ENCODE measurements at places on chromosomes 11 and 22. TPM values are rescaled to one million over a fixed set of nuclear protein-coding genes. Genes with fewer than 3 reads are reported as not detected.

FAM83F gene
- not detected for total RNA-seq

CCDC73 gene
- total RNA-seq, result not detected

LRRC56 gene
- 3.7 TPM for total RNA-seq

MGAT3 gene
- total RNA-seq, result 9.4 TPM

TRIM48 gene
- total RNA-seq, result not detected

LMF2 gene
- total RNA-seq, result 108 TPM

OR51M1 gene
- not detected for total RNA-seq

TUT1 gene
- total RNA-seq, result 12.7 TPM

GRCh38 chr11:119912229-119912628 lies 183.2 kb upstream of the NECTIN1 start:
- peaks cover 13% of the 10 kb centered on the region for H3K27me3 ChIP-seq
- H3K27ac ChIP-seq, result no peak overlapping the region
- no peaks in the 10 kb centered on the region for H3K36me3 ChIP-seq
- H3K4me1 ChIP-seq, result no peaks in the 10 kb centered on the region

- no peaks in the 10 kb centered on the region for H3K27me3 ChIP-seq
- H3K27ac ChIP-seq, result peak overlapping the region; percentile 97
- DNase-seq, result no peak
- H3K36me3 ChIP-seq, result no peaks in the 10 kb centered on the region
- H3K4me3 ChIP-seq, result peak overlapping the region; percentile 89
These were observed 741 bp upstream of the NAV2 start for GRCh38 chr11:19711911-19712280.

DNA sequence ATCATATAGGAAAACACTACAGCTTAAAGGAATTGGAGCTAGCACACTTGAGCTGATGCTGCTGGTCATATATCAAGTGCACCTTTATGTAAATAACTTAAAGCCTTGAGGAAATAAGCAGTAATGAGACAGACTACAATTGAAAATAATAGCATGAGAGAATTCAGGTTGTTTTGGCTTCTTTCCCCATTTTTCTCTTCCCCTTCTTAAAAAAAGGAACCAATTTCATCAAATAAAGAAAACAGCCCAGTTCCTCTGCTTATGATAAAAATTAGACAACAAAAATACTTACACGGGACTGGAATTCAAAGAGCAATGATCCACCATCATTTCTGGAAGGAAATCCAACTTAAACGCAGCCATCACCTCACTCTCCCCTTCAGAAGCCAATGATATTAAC lies 50.2 kb upstream of the RAPSN start:
- DNase-seq, result no peak
- peaks cover 8% of the 10 kb centered on the region for H3K4me1 ChIP-seq
- peaks cover 13% of the 10 kb centered on the region for H3K36me3 ChIP-seq
- H3K27me3 ChIP-seq, result no peaks in the 10 kb centered on the region

DNA sequence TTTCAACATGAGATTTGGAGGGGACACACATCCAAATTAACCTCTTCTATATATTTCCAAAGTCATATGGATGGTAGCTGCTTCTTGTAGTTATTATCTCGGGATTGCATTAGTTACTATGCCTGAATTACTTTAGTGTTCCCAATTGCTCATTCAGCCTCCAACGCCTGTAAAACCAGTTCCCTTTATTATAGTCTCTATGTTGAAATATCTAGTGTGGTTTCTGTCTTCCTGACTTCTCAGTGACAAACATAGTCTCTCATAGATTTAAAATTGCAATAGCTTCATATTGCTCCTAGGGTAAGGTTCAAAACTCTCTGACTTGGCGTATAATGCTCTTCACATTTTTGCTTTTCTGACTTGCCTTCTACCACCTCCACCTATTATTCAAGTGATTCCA lies 366.4 kb downstream of the CASP12 start:
- H3K4me1 ChIP-seq, result peaks cover 2% of the 10 kb centered on the region
- no peak overlapping the region for H3K4me3 ChIP-seq
- no peaks in the 10 kb centered on the region for H3K36me3 ChIP-seq
- no peak overlapping the region for H3K27ac ChIP-seq

- H3K4me1 ChIP-seq, result peaks cover 8% of the 10 kb centered on the region
- no peak for DNase-seq
- H3K27me3 ChIP-seq, result no peaks in the 10 kb centered on the region
- no peaks in the 10 kb centered on the region for H3K36me3 ChIP-seq
- no peak overlapping the region for H3K27ac ChIP-seq
These were observed 76.5 kb downstream of the NAT10 start for GRCh38 chr11:34181856-34182405.

GRCh38 chr11:82718821-82719220 lies 14.8 kb downstream of the FAM181B start:
- H3K4me3 ChIP-seq, result no peak overlapping the region
- H3K4me1 ChIP-seq, result peaks cover 6% of the 10 kb centered on the region
- no peak for DNase-seq
- H3K27ac ChIP-seq, result no peak overlapping the region
- no peaks in the 10 kb centered on the region for H3K36me3 ChIP-seq

- H3K27me3 ChIP-seq, result peaks cover 26% of the 10 kb centered on the region
- no peaks in the 10 kb centered on the region for H3K36me3 ChIP-seq
- no peak for DNase-seq
These were observed 189.6 kb downstream of the DSCAML1 start for GRCh38 chr11:117607449-117607848.

- no peak overlapping the region for H3K27ac ChIP-seq
- no peaks in the 10 kb centered on the region for H3K36me3 ChIP-seq
- H3K27me3 ChIP-seq, result peaks cover 46% of the 10 kb centered on the region
- H3K4me3 ChIP-seq, result no peak overlapping the region
- peak; percentile 82 for DNase-seq
- H3K4me1 ChIP-seq, result peaks cover 14% of the 10 kb centered on the region
These were observed 44.2 kb upstream of the TH start for GRCh38 chr11:2215561-2216399.

DNA sequence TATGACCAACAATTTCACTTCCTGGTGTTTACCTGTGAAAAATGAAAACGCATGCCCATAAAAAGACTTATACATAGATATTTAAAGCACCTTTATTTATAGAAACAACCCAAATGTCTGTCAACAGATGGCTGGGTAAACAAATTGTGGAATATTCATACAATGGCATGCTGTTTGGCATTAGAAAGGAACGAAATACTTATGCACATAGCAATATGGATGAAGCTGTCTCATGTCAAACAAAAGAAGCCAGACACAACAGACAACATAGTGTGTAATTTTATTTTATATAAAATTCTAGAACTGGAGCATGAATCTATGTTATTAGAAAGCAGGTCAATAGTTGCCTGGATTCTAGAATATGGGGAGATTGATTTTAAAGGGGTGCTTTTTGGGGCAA lies 38.0 kb downstream of the GRK3 start:
- H3K36me3 ChIP-seq, result no peaks in the 10 kb centered on the region
- H3K27ac ChIP-seq, result no peak overlapping the region
- no peaks in the 10 kb centered on the region for H3K4me1 ChIP-seq
- H3K27me3 ChIP-seq, result no peaks in the 10 kb centered on the region
- no peak for DNase-seq
- no peak overlapping the region for H3K4me3 ChIP-seq

DNA sequence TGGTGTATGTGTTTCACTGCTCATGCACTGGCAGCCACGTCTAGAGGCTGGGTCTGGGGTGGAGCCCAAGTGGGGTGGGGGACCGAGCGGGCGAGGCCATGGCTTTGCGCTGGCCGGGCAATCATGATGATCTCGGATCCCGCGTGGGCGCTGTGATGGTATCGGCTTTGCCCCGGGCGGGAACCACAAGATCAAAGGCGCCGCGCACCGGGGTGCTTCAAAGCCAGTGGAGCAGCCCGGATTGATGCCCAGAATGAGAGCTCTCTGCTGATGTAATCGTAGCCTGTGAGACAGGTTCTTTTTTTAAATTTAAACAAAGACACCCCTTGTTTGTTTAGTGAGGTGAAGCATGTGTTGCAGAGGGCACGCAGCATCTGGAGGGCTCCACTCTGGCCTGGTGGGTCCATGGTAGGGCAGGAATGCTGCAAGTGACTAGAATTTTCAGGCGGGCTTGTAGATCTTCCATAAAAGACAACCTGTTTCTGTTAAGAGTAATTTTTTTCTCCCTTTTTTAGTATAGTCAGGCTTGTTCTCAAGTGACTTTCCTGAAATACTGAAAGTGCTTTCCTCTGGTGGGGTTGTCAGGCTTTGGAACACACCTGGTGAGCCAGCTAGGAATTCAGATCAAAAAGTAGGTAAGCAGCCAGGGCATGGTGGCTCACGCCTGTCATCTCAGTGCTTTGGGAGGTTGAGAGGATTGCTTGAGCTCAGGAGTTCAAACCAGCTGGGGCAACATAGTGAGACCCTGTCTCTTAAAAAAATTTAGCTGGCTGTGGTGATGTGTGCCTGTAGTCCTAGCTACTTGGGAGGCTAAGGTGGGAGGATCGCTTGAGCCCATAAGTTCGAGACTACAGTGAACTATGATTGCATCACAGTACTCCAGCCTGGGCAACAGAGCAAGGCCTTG lies 40.7 kb downstream of the ZNRF3 start:
- peaks cover 12% of the 10 kb centered on the region for H3K4me1 ChIP-seq
- H3K4me3 ChIP-seq, result no peak overlapping the region
- no peak overlapping the region for H3K27ac ChIP-seq
- H3K27me3 ChIP-seq, result no peaks in the 10 kb centered on the region
- no peaks in the 10 kb centered on the region for H3K36me3 ChIP-seq
- DNase-seq, result no peak

GRCh38 chr11:103798446-103798845 lies 238.0 kb upstream of the DDI1 start:
- DNase-seq, result no peak
- H3K4me1 ChIP-seq, result peaks cover 29% of the 10 kb centered on the region
- no peaks in the 10 kb centered on the region for H3K27me3 ChIP-seq
- no peak overlapping the region for H3K4me3 ChIP-seq
- H3K36me3 ChIP-seq, result no peaks in the 10 kb centered on the region
- no peak overlapping the region for H3K27ac ChIP-seq

DNA sequence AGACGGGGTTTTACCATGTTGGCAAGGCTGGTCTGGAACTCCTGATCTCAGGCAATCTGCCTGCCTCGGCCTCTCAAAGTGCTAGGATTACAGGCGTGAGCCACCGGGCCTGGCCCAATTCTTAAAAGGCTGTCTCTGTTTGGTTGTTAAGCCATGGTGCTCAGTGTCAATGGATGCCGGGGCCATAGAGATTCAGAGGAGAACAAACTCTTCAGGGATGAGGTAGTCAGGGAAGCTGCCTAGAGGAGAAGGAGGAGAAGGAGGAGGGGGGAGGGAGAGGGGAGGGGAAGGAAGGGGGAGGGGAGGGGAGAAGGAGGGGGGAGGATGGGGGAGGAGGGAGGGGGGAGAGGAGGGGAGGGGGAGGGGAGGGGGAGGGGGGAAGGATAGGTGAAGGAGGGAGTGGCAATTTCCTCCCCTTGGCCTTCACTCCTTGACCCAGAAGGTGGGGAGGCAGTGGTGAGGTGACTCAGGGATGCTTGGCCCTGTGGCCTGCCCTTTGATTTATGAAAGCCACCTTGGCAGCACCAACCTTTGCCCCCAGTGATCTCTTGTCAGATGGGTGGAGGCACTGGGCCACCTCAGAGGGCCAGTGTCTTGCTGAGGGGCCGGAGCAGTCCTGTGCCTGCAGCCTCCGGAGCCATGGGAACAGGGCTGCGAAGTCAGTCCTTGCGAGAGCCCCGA lies at the start of gene C11orf86:
C11orf86 (plus strand) TSS at position 581 of the 681 bp plus-strand sequence; CDS start at position 640, 59 bp downstream.
- peaks cover 38% of the 10 kb centered on the region for H3K4me1 ChIP-seq
- no peak within 1 kb of the TSS for H3K4me3 ChIP-seq
- peak within 1 kb of the TSS; percentile 68 for H3K27ac ChIP-seq
- no peaks in the 10 kb centered on the region for H3K27me3 ChIP-seq

DNA sequence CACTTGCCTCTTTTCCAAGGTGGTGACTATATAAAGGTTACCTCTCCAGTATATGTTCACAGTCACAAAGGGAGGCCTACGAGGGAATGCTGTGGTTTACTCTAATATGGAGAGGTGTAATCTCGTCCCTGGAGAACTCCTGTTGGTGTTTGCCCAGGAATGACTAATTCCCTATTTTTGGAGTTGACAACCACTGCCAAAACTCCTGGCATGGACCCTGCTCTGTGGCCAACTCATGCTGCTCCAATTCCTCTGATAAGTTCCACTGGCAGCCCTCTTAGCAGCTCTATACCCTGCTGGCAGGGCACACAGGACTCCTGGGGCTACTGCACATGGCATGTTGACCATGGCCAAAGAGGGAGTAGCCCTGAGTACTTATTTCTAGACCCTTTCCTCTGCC lies 418.7 kb upstream of the ANO5 start:
- H3K4me3 ChIP-seq, result no peak overlapping the region
- no peak for DNase-seq
- H3K4me1 ChIP-seq, result no peaks in the 10 kb centered on the region

DNA sequence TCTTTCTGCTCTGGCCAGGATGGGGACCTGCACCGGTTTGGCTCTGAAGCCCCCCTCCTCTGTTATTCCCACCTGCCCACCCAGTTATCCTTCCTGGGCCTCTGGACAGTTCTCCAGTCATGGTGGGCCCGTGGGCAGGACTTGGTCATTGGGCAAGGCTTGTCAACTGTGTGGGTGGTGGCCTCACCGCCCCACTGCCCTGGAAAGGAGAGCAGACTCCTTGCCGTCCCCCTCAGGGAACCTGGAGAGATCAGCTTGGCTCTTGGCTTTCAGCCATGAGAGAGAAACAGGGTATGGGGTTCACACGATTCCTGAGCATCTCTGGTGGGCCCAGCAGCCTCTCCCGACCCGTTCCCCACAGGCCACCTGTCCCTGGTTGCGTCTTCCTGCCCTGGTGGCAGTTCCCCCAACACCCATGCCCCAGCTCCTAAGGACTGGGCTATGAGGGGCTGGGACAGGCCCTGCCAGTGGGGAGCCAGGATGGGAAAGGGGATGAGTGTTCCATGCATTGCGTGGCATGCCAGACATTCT lies 92.3 kb downstream of the MORC2 start:
- H3K36me3 ChIP-seq, result peaks cover 3% of the 10 kb centered on the region
- DNase-seq, result no peak
- no peak overlapping the region for H3K27ac ChIP-seq
- H3K27me3 ChIP-seq, result no peaks in the 10 kb centered on the region
- H3K4me3 ChIP-seq, result no peak overlapping the region

DNA sequence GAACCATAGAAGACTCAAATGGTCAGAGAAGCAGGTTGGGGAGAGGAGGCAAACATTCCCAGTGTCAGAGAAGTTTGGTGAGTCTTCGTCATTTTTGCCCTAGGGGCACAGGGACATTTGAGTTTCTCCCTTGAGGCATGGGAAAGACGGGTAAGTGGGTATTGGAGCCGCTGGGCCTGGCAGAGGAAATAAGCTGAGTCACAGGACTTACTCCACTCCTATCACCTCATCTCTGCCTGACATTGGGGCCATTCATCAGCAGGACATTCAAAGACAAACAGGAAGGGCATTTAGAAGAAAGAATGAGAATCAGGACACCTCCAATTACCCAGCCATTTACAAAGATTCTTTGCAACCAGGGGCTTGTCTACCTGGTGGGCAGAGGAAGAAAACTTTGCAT lies 100.7 kb upstream of the SEZ6L start:
- no peak overlapping the region for H3K4me3 ChIP-seq
- no peaks in the 10 kb centered on the region for H3K4me1 ChIP-seq
- no peak for DNase-seq
- no peaks in the 10 kb centered on the region for H3K36me3 ChIP-seq

DNA sequence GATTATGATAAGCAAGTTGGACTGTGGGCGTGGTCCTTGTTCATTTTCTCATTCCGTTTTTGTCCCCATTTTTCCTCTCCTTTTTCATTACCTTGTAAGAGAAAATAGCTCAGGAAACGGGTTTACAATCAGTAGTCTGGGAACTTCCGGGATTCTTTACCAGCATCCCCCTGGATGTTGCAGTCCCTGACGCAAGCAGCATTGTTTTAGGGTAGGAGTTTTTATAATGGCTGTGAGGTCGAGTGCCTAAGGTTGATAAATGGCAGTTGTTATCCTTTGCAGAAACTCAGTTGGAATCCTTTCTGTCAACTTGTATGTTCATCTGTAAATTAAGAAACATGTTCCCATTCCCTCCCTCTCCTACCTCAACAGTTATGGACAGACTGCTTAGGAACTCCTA lies 68.3 kb downstream of the ARHGEF12 start:
- no peak for DNase-seq
- H3K36me3 ChIP-seq, result peaks cover 4% of the 10 kb centered on the region
- H3K4me1 ChIP-seq, result peaks cover 38% of the 10 kb centered on the region
- no peaks in the 10 kb centered on the region for H3K27me3 ChIP-seq
- H3K4me3 ChIP-seq, result no peak overlapping the region

All from osteocyte (in vitro differentiated cells).